ENCODE measurements at places on chromosomes 1 and 21.

DNA sequence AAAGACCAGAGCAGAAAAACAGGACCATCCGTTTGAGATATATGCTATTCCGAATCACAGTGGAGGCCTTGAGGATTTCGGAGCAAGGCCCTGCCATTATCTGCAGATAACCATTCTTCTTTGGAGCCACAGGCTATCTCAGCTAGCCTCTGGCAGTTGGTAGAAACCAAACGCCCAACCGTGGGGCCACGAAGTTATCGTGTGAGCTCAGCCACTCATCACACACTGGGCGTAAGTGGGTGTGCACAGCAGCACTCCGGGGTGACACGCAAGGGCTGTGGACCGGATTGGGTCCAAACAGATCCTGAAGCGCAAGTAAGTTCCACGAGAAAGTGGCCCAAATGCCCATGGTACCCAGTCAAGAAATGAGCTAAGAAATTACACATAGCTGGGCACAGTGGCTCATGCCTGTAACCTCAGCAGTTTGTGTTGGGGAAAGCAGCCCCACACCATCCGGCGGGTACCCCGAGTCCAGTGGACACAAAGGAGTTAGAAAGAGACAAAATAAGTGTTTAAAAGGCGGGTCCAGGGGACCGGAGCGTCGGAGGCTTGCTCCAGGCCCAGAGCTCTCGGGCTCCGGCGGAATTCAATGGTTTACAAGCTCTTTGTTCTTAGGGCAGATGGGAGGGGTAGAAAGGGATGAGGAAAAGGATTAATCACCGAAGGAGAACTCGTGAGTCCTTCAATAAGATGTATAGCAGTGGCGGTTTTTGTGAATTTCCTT lies 130.6 kb downstream of the LIPI start:
- no peak for DNase-seq

- no peak for DNase-seq
Measured at GRCh38 chr1:31839662-31840343, 24.0 kb upstream of the SPOCD1 start.

GRCh38 chr1:8889103-8889846 lies 10.8 kb upstream of the ENO1 start:
- DNase-seq: no peak

DNA sequence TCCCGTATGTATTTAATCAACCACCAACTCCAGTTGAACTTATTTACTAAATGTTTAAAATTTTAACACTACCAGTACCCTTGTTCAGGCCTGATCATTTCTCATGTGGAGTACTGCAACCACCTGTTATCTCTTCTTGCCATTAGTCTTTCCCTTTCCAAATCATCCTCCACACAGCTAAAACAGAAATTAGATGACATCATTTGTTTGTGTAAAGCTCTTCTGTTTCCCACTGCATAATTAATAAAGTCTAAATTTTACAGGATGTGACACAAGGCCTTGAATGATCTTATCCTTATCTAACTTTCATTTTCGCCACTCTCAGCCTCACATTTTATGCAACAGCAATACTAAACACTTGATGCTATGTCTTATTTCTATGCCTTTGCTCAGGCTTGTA lies 24.4 kb downstream of the GDAP2 start:
- DNase-seq: no peak

DNA sequence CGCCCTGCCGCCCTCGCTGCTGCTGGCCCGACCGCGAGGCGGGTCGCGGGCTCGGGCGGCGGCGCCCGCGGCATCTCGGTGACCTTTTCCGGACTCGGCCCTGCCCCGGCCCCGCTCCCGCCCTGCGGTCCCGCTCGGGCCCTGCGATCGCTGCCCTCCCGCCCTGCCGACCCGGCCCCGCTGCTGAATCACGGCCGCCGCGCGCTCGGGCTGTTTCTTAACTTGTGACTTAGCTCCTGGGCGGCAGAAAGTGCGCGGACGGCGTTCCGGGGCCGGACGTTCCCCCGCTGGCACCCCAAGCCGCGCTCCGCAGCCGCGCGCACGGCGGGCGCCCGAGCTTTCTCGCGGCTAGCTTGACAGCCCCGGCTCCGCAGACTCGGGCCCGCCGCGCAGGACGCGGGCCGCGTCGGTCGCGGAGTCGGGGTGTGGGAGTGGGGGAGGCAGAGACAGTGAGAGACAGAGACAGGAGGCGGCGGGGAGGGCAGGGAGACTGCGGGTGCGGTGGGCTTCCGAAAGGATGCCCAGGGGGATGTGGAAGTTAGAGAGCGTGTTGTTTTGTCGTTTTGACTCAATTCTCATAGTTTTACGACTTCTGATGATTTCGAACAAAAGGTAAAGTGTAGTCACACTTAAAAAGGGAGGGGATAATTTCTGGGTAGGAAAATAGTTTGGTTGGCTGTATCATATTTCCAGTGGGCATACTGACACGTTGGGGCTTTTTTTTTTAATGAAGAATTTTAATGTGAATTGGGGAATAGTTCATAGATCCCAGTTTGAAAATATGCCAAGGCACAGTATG lies 49.8 kb downstream of the PRDM2 start:
- DNase-seq: no peak

DNA sequence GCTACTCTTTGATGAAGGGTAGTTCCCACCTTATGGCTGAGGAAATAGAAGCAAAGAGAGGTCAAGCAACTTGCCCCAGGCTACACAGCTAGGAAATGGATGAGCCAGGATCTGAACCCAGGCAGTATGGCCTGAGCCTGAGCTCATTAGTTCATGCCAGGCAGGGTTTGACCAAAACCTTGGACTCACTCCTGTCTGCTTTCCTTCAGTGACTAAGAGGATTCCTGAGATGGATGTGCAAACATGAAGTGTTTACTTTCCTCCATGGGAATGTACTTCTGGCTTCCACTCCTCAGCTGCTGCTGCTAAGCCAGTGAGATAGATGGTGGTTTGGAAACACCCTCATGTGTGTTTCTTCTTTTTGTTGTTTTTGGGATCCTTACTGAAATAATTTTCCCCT lies 35.1 kb upstream of the ERRFI1 start:
- DNase-seq: no peak

DNA sequence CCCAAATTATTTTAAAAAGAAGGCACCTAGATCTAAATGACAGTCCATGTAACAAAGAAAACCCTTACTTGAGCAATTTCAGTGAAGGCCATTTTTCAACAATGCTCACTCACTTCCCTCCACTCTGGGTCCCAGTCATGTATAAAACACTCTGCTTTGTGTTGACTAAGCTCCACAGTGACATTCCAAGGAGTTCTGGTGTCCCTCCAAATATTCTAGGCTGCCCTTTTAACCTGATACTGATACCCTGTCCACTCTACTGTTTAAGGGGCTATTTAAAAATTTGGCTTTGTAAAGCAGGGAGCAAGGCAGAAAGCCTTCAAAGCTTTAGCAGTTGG lies 73.6 kb downstream of the GNG12 start:
- DNase-seq: no peak

DNA sequence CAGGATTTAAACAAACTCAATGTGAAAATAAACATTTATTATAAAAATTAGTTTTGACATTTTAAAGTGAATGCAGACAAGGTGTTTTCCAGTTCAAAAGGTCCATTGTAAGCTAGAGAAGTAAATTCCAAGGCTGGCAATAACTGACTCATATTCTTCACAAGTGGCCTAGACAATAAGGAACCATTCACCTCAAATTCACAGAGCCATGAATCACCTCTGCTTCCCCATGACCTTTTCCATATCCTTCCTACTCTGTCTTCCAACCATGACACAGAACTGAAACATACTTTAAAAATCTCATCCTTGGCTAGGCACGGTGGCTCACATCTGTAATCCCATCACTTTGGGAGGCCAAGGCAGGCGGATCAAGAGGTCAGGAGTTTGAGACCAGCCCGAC lies 24.8 kb downstream of the F11R start:
- no peak for DNase-seq

GRCh38 chr21:17667256-17667655 lies 54.6 kb upstream of the BTG3 start:
- DNase-seq: no peak

- no peak for DNase-seq
Measured at GRCh38 chr21:39006571-39007311, 176.5 kb downstream of the PSMG1 start.

DNA sequence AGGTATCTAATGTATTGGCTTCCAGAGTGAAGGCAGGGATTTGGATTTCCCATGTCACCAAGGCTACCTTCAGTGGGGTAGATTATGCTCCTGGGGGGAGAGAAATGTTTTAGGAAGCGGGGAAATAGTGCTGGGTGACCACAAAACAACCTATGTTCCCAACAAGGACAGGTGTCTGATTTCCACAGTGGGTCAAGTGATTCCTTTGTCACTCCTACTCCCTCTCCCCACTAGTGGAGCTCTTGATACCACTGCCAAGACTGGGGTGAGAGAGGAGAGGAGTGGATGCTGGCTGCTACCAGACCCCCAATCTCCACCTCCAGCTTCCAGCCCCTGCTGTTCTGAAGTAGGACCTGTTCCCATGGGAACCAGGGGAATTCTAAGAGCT lies 104.3 kb upstream of the FAM78B start:
- no peak for DNase-seq

- no peak for DNase-seq
Measured at GRCh38 chr21:46227811-46228344, 696 bp downstream of the LSS start.

DNA sequence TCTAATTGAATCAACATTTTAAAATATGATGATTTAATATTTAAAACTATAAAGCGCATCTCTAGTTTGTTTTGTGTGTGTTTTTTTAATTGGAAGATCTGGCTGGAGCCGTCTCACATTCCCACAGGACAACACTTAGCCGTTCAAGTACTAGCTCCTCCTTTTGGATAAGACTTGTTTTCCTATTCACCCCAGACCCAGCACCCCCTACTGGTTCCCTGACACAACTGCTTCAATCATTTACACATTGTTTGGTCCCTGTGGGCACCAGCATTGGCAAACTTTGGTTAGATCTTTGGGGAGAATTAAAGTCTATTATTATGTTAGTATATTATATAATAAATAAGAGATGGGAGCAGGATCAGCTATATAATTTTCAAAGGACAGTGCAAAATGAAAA lies 34.5 kb downstream of the TYW3 start:
- no peak for DNase-seq

- no peak for DNase-seq
Measured at GRCh38 chr1:185312361-185313138, 4.5 kb downstream of the IVNS1ABP start.

- no peak for DNase-seq
Measured at GRCh38 chr21:29144736-29145353, 14.4 kb downstream of the MAP3K7CL start.

DNA sequence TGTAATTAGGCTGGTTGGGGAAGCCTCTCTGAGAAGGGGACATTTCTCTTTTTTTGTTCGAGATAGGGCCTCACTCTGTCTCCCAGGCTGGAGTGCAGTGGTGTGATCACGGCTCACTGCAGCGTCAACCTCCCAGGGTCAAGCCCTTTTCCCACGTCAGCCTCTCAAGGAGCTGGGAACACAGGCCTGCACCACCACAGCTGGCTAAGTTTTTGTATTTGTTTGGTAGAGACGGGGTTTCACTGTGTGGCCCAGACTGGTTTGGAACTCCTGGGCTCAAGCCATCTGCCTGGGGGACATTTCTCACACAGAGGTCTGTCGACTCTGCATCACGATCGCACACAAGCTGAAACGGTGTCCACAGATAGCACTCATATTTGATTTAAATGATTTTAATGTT lies 39.7 kb downstream of the HUNK start:
- no peak for DNase-seq

GRCh38 chr1:37861151-37861550 lies 1.8 kb upstream of the MTF1 start:
- no peak for DNase-seq

GRCh38 chr1:56849750-56850149 lies 4.8 kb upstream of the C8A start:
- DNase-seq: no peak

DNA sequence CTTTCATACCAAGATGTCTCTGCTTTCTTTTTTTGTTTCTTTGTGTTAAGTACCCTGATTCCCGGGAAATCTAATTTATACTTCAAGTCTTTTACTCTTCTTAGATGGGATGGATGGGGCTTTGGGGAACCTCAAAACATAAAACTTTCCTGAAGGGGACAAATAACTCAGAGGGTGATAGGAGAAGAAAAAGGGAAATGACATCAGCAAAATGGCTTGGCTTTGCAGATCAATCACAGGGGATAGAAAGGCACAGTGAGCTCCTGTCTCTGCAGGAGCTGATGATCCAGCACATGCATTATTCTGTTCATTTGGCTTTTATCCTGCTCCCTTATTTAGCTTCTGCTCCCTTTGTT lies 1.4 kb upstream of the CA14 start:
- DNase-seq: no peak
